ENCODE measurements at places on chromosomes 5 and 9. TPM values are rescaled to one million over a fixed set of nuclear protein-coding genes. Genes with fewer than 3 reads are reported as not detected.
A peak's percentile ranks its signal among the peaks of the same experiment; 100 is the strongest.

PCDHB5 gene
- not detected for total RNA-seq

MSMP gene
- not detected for total RNA-seq

CMYA5 gene
- total RNA-seq, result 0.20 TPM

DNA sequence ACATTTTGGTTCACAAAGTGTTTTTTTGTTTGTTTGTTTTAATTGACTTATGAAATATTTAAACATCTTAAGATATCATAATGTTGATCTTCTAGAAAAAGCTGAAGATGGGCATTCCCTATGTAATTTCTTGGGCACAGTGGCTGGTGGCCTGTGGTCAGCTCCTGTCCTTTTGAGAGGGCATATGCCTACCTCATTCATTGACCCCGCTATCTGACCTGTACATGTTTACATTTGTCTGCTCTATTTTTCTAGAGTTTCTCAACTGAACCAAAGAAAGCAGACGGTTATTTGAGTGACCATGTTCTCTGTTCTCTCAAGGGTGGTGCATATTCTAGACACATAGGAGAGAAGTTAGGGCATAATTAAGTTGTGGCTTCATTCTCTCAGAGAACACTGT, 5.3 kb downstream of the SGCD start:
- no peaks in the 10 kb centered on the region for H3K4me1 ChIP-seq
- no peaks in the 10 kb centered on the region for H3K36me3 ChIP-seq
- H3K4me3 ChIP-seq, result no peak overlapping the region
- H3K27ac ChIP-seq, result no peak overlapping the region
- no peaks in the 10 kb centered on the region for H3K27me3 ChIP-seq

DNA sequence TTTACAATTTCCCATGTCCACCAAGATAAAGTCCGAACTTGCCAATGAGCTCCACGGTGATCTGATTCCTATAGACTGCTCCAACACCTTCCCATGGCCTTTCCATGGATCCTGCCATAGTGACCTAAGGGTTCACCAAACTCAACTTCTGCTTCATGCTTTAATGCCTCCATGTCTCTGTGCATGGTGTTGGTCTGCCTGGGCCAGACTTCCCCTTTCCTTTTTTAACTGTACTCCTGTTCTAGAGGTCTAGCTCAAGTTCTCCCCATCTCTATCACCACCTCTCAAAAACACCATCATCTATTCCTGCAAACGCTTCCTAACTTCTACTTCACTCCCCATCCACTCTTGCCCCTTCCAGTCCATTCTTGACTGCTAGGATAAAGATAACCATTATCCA, 14.8 kb upstream of the SMARCA2 start:
- no peak overlapping the region for H3K27ac ChIP-seq
- DNase-seq, result no peak
- H3K27me3 ChIP-seq, result no peaks in the 10 kb centered on the region
- no peaks in the 10 kb centered on the region for H3K36me3 ChIP-seq

ZNF354C gene
- 11.3 TPM for total RNA-seq

DNA sequence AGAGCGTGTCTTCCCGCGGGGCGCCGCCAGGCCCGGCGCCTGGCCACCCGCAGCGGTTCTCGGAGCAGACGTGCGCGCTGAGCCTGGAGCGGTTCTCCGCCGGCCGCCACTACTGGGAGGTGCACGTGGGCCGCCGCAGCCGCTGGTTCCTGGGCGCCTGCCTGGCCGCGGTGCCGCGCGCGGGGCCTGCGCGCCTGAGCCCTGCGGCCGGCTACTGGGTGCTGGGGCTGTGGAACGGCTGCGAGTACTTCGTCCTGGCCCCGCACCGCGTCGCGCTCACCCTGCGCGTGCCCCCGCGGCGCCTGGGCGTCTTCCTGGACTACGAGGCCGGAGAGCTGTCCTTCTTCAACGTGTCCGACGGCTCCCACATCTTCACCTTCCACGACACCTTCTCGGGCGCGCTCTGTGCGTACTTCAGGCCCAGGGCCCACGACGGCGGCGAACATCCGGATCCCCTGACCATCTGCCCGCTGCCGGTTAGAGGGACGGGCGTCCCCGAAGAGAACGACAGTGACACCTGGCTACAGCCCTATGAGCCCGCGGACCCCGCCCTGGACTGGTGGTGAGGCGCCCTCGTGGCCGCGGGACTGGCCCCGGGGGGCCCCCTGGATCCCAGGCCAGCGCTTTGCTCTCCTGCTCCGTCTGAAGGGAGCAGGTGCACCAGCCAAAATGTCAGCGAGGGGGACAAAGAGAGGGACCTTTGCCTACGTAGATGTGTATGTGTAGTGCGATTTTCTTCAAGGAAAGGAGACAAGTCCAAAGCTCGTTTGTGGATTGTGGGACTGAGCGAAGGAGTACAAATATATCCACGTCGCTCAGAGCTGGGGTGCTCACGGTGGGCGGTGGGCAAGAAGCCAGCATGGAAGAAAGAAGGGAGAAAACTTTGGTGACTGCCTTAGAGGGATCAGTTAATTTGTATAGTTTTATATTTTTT, 19.5 kb downstream of the BTNL9 start:
- DNase-seq, result no peak
- H3K4me3 ChIP-seq, result no peak overlapping the region
- H3K27ac ChIP-seq, result no peak overlapping the region
- H3K27me3 ChIP-seq, result peaks cover 25% of the 10 kb centered on the region
- no peaks in the 10 kb centered on the region for H3K36me3 ChIP-seq
- no peaks in the 10 kb centered on the region for H3K4me1 ChIP-seq

DNA sequence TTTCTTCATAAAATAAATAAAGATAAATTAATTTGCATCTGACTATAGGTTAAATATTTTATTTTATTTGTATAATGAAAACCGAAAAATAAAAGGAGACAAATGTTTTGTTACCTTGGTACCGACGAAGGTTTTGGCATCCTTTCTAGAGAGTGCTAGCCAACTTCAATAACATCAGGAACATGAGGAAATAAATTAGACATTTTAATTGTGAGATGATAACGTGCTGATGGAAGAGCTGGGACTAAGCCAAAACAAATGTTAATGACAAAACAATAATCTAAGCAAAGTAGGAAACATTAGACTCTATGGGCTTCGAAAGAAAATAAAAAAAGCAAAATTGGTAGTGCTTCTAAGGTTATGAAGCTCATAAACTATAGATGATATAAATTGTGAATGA, 201.0 kb downstream of the IRX2 start:
- H3K27me3 ChIP-seq, result no peaks in the 10 kb centered on the region
- no peaks in the 10 kb centered on the region for H3K36me3 ChIP-seq
- no peak overlapping the region for H3K4me3 ChIP-seq

GRCh38 chr5:153744751-153745150, 254.3 kb downstream of the GRIA1 start:
- no peak for DNase-seq
- H3K27me3 ChIP-seq, result no peaks in the 10 kb centered on the region

DNA sequence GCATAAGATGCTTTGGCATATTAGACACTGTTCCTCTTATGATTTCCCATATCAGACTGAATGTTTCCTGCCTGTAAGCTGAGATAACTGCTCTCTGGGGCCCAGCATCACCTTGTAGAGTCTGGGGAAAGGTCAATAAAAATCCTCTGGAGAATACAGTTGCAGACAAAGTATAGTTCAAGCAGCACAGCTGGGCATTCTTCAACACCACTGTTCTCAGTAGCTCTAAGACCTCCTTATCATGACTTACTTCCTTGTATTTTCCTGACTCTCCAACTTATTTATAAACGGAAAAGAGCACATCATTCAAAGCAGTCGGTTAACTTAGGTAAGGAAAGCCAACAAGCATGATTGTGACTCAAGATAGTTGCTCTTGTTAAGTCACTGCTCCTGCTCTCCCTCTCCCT, 208.7 kb upstream of the RASEF start:
- no peak overlapping the region for H3K27ac ChIP-seq
- no peak overlapping the region for H3K4me3 ChIP-seq
- no peaks in the 10 kb centered on the region for H3K36me3 ChIP-seq
- H3K4me1 ChIP-seq, result no peaks in the 10 kb centered on the region
- H3K27me3 ChIP-seq, result no peaks in the 10 kb centered on the region

- H3K36me3 ChIP-seq, result no peaks in the 10 kb centered on the region
- no peak overlapping the region for H3K27ac ChIP-seq
- no peaks in the 10 kb centered on the region for H3K4me1 ChIP-seq
- H3K4me3 ChIP-seq, result no peak overlapping the region
These were observed 13.4 kb downstream of the PCSK5 start for GRCh38 chr9:75903785-75904360.

- H3K27ac ChIP-seq, result no peak overlapping the region
- H3K27me3 ChIP-seq, result peaks cover 26% of the 10 kb centered on the region
These were observed 2.8 kb downstream of the SHC3 start for GRCh38 chr9:89175828-89176261.

- no peaks in the 10 kb centered on the region for H3K36me3 ChIP-seq
- H3K27ac ChIP-seq, result no peak overlapping the region
- no peak overlapping the region for H3K4me3 ChIP-seq
These were observed 203.2 kb downstream of the CD180 start for GRCh38 chr5:66993448-66993847.

GPR151 gene
- total RNA-seq, result not detected

CATSPER3 gene
- total RNA-seq, result 0.94 TPM

GRCh38 chr5:138944527-138945322, 69.6 kb upstream of the LRRTM2 start:
- H3K4me1 ChIP-seq, result no peaks in the 10 kb centered on the region
- H3K27me3 ChIP-seq, result no peaks in the 10 kb centered on the region
- no peaks in the 10 kb centered on the region for H3K36me3 ChIP-seq
- H3K27ac ChIP-seq, result no peak overlapping the region
- no peak overlapping the region for H3K4me3 ChIP-seq

- H3K36me3 ChIP-seq, result no peaks in the 10 kb centered on the region
- no peak overlapping the region for H3K4me3 ChIP-seq
- no peak overlapping the region for H3K27ac ChIP-seq
- DNase-seq, result no peak
- no peaks in the 10 kb centered on the region for H3K27me3 ChIP-seq
These were observed 25.6 kb downstream of the PDE8B start for GRCh38 chr5:77235846-77236721.

ACTBL2 gene
- not detected for total RNA-seq

PCDHGA7 gene
- total RNA-seq, result 0.44 TPM

DNA sequence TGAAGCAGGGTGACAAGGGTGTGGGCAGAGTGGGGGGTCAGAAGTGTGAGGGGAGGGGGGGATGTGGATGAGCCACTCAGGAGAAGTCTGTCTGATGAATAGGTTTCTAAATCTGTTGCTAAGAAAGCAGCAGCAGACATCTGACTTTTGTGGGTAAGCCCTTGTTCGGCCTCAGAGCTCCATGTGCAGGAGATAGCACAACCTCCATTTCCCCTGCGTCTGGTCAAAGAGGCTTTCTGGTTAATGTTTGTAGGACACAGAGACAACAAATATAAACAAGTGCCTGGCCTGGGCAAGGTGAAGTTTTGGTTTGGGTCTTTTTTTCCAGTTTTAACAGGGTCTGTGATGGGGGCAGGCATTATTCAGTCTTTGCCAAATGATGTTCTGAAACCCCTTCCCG, 57.0 kb upstream of the GNE start:
- no peaks in the 10 kb centered on the region for H3K4me1 ChIP-seq
- no peak overlapping the region for H3K4me3 ChIP-seq
- no peaks in the 10 kb centered on the region for H3K27me3 ChIP-seq
- no peak overlapping the region for H3K27ac ChIP-seq

- H3K4me1 ChIP-seq, result no peaks in the 10 kb centered on the region
- no peaks in the 10 kb centered on the region for H3K36me3 ChIP-seq
- H3K4me3 ChIP-seq, result no peak overlapping the region
- peaks cover 2% of the 10 kb centered on the region for H3K27me3 ChIP-seq
- no peak overlapping the region for H3K27ac ChIP-seq
- DNase-seq, result no peak
These were observed 86.3 kb downstream of the S1PR3 start for GRCh38 chr9:89077519-89077918.

MRPS27 gene
- 36.6 TPM for total RNA-seq

DNA sequence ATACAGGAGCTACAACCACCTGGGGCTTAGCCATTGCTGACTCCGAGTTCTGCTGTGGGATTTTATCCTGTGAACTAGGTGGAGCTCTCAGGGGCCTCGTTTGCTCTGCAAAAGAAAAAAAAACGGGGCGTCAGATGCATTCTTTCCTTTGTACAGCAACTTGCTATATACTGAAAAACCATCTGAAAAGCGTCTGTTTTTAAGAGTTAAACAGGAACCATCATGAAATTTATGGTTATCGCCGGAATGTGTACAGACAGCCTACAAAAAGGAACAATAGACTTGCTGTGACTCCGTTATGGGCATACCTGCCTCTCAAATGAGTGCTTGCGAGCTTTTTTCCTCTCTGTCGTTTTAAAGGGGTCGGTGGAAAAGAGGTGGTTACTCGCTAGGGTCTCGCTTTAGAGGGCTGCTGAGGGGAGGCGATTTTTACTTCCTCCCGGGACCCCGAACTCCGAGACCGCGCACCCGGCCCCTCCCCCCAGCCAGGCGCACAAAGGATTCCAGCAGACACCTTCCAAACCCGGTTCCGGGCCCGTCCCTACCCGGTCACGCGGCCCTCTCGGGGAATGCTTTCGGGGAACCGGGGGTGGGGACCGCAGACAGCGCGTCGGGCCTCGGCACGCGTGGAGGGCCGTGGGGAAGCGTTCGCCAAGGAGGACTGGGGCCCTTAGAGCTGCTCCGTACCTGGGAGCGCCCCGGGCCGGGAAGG, 826 bp downstream of the PAIP1 start:
- peak overlapping the region; percentile 84 for H3K27ac ChIP-seq
- no peaks in the 10 kb centered on the region for H3K36me3 ChIP-seq
- peaks cover 50% of the 10 kb centered on the region for H3K4me1 ChIP-seq
- H3K27me3 ChIP-seq, result no peaks in the 10 kb centered on the region
- H3K4me3 ChIP-seq, result peak overlapping the region; percentile 32

- H3K27me3 ChIP-seq, result no peaks in the 10 kb centered on the region
- H3K4me3 ChIP-seq, result no peak overlapping the region
- no peak for DNase-seq
- H3K27ac ChIP-seq, result no peak overlapping the region
- H3K4me1 ChIP-seq, result no peaks in the 10 kb centered on the region
- peaks cover 53% of the 10 kb centered on the region for H3K36me3 ChIP-seq
These were observed 40.0 kb downstream of the MARCHF6 start for GRCh38 chr5:10393491-10393890.

- no peaks in the 10 kb centered on the region for H3K4me1 ChIP-seq
- no peaks in the 10 kb centered on the region for H3K36me3 ChIP-seq
- H3K4me3 ChIP-seq, result no peak overlapping the region
- H3K27ac ChIP-seq, result no peak overlapping the region
- no peaks in the 10 kb centered on the region for H3K27me3 ChIP-seq
These were observed 383.0 kb downstream of the EBF1 start for GRCh38 chr5:158716668-158717067.

GRCh38 chr9:131658377-131659129, 81.3 kb downstream of the RAPGEF1 start:
- H3K4me1 ChIP-seq, result peaks cover 90% of the 10 kb centered on the region
- no peak overlapping the region for H3K4me3 ChIP-seq
- peak overlapping the region; percentile 70 for H3K27ac ChIP-seq
- DNase-seq, result no peak
- no peaks in the 10 kb centered on the region for H3K36me3 ChIP-seq

SMARCA2 gene
- total RNA-seq, result 245 TPM

SOHLH1 gene
- not detected for total RNA-seq

- H3K4me3 ChIP-seq, result no peak overlapping the region
- H3K4me1 ChIP-seq, result no peaks in the 10 kb centered on the region
- no peak overlapping the region for H3K27ac ChIP-seq
These were observed 223.9 kb upstream of the DMRT1 start for GRCh38 chr9:617445-618085.

GRCh38 chr9:29556317-29556716, 1983.0 kb upstream of the C9orf72 start:
- no peaks in the 10 kb centered on the region for H3K27me3 ChIP-seq
- no peaks in the 10 kb centered on the region for H3K36me3 ChIP-seq
- H3K4me3 ChIP-seq, result no peak overlapping the region
- DNase-seq, result no peak
- H3K4me1 ChIP-seq, result no peaks in the 10 kb centered on the region
- H3K27ac ChIP-seq, result no peak overlapping the region

- DNase-seq, result peak; percentile 86
- H3K36me3 ChIP-seq, result peaks cover 31% of the 10 kb centered on the region
- H3K27me3 ChIP-seq, result no peaks in the 10 kb centered on the region
- H3K4me3 ChIP-seq, result no peak overlapping the region
- H3K4me1 ChIP-seq, result peaks cover 77% of the 10 kb centered on the region
These were observed 130.3 kb downstream of the CDC42SE2 start for GRCh38 chr5:131394128-131394527.

TMEM141 gene
- 51.1 TPM for total RNA-seq

Data from CD4-positive, alpha-beta memory T cell (primary cell).